ENCODE measurements at places on chromosomes 6 and 20.
A peak's percentile ranks its signal among the peaks of the same experiment; 100 is the strongest.

- no peak for DNase-seq
Measured at GRCh38 chr20:11452326-11452725, 465.4 kb upstream of the BTBD3 start.

DNA sequence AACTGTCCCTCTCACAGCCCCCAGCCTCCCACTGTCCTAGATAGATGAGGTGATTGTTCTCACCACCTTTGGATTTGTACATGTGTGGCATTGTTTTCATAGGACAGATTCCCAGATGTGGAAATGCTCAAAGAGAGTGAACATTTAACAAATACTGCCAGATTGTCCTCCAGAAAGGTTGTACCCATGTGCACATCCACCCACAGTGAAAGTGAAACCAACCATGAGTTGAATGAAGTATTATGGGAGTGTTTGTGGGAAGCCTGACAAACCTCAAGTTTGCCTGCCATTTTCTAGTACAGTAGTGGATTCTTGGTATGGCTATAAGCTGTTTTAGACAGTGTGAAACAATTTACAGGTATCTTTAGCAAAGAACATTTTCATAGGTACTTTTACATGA is 42.7 kb downstream of the ANKRD6 start:
- DNase-seq: no peak

GRCh38 chr6:7998103-7998725 is 66.0 kb downstream of the BLOC1S5 start:
- DNase-seq: no peak

DNA sequence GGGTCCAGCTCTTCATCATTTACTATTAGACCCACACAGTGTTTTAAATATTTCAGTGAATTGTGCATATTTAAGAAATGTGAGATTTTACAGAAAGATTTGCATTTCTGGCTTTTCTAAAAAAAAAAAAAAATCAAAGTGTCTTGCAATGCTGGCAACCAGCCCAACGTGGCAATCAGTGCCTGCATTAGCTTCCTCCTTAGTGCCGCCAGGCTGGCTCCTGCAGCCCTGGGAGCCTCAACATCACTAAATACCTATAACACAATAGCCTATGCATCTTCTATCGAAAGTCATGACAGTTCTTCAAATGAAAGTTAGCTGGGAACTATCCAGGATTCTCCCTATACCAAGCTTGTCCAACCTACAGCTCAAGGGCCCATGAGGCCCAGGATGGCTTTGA is 9.4 kb upstream of the CD93 start:
- no peak for DNase-seq

GRCh38 chr6:125728739-125729138 is 20.7 kb upstream of the HEY2 start:
- peak; percentile 61 for DNase-seq

- DNase-seq: peak; percentile 80
Measured at GRCh38 chr6:37624606-37625574, 72.8 kb downstream of the MDGA1 start.

GRCh38 chr20:37411408-37412219 is 65.7 kb downstream of the SRC start:
- no peak for DNase-seq

GRCh38 chr6:35082733-35083403 is 58.3 kb downstream of the TCP11 start:
- peak; percentile 58 for DNase-seq

DNA sequence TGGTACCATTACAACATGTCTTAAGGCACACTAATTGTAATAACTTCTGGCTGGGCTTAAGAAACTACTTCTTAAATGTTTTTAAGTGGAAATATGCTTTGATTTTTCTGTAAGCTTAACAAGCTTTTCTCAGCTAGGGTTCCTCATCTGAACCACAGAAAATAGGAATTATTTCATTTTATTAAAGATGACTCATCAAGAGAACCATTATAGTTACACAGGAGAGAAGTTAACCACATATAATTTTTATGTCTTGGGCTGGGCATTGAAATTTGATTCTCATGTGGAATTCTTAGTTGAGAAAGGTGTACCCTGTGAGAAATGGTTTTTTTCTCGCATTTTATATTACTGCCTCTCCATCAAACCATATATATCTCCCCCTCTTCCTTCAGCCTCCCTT is 75.1 kb downstream of the QKI start:
- no peak for DNase-seq

Measured in posterior vena cava (tissue), 2 donors.